ENCODE measurements at places on chromosomes 12 and 14.

- DNase-seq = no peak
Observed at GRCh38 chr14:54310151-54310850, 86.5 kb upstream of the CDKN3 start.

- no peak for DNase-seq
Observed at GRCh38 chr12:92615703-92616102, 87.1 kb upstream of the PLEKHG7 start.

- peak; percentile 79 for DNase-seq
Observed at GRCh38 chr14:106879241-106879640, 1352.9 kb downstream of the TMEM121 start.

DNA sequence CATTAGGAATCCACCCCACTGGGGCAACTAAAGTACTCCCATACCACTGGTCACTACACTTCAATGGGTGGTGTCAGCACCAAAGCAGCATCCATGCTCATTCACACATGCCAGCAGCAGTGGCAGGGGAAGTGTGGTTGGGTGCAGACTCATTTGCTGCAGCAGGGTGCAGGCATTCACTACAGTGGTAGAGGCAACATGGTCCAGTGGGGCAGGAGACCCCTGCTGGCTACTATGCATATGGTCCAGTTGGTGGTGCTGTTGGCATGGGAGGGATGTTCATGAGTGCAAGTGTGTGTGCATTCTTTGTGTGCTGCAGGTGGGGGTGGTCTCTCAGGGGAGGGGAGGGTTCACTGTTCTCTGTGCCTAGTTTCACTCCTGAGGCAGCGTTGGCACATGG is 908.4 kb upstream of the NOVA1 start:
- no peak for DNase-seq

GRCh38 chr12:69550569-69551350 is 34.5 kb upstream of the CCT2 start:
- DNase-seq = no peak

DNA sequence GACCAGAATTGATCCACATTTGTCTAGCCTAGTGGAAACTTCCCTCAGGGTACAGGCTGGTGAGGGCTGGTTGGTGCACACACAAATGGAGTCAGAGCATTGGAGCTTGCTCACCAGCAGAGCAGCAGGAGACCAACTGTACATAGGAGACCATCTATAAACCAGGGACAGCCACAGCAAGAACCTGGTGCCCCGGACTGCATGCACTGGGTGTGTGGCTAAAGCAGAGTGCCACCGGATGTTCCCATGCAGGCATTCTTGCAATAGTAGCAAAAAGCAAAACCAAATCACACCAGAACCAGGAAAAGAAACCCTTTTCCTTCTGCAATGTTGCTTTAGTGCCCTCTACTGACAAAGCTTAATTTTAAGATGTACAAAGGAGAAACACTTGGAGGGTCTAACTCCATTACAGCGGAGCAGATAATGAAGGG is 136.4 kb downstream of the MDGA2 start:
- DNase-seq = no peak

DNA sequence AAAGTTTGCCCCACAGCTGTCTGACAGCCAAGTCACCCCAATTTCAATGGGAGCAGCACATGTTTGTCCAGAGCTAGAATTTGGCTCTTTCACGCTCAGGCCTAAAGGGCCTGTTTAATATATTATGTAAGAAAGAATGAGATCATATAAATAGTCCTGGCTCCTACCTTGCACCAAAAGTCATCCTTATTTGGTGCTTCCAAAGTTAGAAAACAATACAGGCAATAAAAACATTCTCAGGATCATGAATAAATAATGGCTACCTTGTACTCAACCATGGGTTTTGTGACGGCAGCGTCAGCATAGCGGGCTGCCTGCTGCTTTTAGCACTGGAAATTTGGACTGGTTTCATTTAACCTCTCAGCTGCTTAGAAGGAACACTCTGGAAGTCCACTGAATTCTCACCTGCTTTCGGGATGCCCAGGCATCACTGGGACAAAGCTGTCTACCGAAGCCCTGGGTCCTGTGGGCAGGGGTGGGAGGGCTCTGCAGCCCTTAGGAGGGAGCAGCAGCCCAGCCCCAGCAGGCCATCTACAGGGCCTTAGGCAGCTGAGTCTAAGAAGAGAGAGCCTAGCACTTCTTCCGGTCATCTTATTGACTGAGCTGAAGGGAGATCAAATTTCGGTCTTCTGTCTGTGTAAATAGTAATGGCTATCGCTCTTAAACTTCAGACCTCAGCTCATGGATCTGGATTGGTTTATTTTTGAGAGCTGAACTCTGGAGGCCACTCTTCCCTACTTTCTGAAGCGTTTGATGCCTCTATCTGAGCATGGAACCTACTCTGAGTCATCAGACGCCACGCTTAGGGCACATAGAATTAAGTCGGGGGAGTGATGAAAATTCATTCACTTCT is 106.5 kb downstream of the SAMD4A start:
- no peak for DNase-seq

DNA sequence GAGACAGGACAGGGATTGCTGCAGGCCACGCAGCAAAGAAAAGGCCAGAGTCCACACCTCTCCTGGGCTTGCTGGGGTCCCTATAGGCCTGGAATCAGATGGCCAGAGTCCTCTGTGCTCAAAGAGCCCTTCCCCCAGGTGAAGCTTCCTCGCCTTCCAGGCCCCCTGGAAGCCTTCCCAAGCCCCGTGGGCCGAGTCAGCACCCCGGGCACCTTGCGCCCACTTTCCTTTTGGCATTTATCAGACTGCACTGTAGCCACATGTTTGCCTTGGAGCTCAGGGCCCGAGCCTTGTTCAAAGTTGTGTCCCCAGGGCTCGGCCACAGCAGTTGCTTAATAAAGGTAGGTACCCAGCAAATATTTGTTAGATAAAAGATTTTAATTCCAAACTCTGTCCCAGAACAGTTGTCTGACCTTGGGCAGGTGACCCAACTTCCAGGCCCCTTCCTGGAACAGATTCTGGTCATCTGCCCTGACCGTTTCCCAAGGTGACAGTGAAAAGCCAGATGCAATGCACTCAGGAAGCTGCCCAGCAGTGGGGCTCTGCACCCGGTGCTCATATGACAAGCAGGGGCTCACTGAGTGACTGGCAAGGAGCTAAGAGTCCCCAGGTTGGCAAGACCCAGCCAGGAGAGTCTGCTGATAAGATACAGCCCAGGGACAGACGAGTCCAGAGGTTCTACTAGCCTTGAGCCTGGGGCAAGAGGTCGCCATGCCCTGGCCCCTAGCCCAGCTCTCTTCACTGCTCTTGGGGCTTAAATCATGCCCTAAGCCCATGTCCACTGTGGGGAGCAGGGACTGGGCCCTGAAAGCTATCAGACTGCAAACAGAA is 81.2 kb downstream of the PITPNM2 start:
- DNase-seq = no peak

- DNase-seq = no peak
Observed at GRCh38 chr14:72709916-72710611, 183.8 kb downstream of the DPF3 start.

- DNase-seq = no peak
Observed at GRCh38 chr14:104913435-104913834, 11.2 kb upstream of the PLD4 start.

- DNase-seq = no peak
Observed at GRCh38 chr12:122072031-122072970, 6.3 kb upstream of the MLXIP start.

DNA sequence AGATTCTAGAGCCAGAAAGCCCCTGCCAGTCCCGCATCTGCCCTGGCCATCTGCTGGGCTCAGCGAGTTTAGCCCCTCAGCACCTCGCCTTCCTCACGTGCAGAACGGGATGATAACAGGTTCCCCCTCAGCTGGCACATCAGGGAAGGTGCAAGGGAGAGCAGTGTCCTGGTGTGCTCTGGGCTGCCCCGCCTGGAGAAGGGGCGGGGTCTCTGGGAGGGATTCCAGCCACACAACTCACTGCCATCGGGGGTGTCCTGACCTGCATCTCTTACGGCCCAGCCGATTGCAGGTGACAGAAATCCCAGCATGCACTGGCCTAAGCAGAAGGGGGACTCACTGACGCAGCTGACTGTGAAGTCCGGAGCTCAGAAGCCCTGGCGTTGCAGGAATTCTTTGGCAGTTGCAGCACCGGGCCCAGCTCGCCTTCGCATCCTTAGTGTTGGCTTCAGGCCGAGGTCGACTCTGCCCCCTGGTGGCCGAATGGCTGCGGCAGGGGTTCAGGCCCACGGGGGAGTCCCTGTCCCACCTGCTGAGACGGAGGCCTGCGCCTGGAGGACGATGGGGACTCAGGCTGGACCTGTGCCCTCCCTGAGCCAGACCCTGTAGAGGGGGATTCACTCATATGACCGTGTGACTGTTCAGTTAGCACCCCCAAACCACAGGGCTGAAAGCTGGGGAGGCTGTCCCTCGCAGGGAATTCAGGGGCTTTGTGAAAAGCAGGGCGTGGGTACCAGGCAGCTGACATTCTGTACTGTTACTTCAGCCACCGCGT is 178.6 kb downstream of the ADGRD1 start:
- DNase-seq = peak; percentile 56

DNA sequence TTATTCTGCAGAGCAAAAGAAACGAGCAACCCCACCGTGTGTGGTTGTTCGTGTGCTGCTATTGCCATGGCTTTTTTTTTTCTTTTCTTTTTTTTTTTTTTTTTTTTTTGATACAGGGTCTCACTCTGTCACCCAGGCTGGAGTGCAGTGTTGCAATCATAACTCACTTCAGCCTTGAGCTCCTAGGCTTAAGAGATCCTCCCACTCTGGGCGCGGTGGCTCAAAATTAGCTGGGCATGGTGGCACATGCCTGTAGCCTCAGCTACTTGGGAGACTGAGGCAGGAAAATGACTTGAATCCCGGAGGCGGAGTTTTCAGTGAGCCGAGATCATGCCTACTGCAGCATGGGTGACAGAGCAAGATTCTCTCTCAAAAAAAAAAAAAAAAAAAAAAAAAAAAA is 144.2 kb downstream of the ESR2 start:
- DNase-seq = peak; percentile 41

DNA sequence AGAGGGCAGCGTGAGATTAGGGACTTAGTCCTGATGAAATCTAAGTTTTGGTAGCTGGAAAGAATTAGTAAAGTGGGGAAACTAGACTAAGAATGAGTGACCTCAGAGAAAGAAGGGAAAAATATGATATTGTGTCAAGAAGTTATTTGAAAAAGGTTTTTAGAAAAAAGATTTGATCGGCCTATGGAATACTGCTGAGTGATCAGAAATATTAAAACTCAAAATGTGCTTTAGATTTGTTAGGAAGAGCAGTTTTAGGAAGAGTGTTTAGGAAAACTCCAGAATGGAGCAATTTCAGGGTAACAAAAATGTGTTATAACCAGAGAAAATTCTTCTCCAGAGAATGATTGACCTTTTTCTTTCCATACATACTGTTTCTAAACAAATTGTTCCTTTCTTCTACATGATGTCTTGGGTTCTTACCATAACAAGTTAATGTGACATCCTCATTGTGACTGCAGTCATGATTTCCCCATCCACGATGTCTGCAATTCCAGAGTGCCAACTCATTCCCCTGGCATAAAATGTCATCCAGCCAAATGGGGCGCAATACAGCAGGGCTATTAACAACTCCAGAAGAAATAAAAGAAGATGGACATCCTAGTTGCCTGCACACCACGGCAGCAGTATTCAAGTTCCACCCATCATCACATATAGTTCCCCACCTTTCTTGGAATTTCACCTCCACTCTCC is 11.8 kb downstream of the CD163L1 start:
- DNase-seq = no peak

All from left lung (tissue), 14 donors.